ENCODE measurements at places on chromosomes 6 and 20.

DNA sequence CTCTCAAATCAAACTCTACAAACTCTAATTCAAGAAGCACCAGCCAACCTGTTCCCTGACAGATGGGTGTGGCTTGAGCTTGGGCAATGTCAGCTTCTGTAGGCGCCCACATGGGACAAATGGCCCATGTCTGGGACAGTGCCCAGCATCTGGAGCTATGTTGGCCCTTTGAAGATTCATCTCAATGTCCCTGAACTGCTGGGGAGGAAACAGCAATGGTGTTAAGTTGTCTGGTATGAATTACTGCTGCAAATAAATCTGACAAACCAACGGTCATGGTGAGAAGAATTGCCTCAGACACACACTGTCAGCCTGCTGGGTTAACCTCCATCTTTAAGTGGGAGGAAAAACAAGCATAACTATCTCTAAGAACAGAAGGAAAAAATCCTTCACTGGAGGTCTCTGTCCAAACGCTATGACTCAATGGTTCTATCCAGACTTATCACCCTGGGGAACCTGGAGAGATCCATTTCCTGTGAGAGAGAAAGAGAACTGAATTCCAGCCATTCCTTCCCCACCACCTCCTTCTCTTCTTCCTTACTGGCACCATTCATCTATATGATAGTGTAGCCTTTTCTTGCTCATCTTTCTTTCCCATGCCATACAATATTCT lies 274.9 kb downstream of the CDH26 start:
- DNase-seq: no peak

DNA sequence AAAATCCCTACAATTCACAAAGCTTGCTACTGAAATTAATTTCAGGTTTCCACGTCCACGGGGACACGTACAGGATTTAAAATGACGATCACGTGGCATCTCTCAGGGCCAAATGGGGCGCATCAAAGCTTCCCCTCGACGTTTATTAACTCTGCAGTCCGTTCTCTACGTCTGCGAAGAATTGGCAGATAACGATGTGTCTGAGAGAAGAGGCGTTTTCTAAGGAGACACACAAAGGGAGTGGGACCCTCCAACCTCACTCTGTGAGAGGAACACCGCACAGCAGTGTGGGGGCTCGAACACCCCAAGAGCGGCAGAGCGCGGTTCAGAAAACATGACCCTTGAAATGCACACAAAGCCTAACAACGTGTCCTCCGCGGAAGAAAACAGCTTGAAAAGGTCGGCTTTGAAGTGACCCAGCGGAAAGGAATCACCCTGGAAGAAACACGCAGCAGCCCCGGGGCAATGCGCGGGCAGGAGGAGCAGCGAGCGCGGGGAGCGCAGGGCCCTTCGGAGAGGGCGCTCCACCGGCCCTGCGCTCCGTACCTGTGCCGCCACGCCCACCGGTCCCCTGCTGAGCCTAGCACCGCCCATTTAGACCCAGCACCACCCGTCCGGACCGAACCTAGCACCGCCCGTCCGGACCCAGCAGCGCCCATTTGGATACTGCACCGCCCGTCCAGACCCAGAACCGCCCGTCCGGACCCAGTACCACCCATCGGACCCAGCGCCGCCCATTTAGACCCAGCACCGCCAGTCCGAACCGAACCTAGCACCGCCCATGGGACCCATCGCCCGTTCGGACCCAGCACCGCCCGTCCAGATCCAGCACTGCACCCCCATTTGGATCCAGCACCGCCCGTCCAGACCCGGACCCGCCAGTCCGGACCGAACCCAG lies 1.1 kb upstream of the AFDN start:
- no peak for DNase-seq

DNA sequence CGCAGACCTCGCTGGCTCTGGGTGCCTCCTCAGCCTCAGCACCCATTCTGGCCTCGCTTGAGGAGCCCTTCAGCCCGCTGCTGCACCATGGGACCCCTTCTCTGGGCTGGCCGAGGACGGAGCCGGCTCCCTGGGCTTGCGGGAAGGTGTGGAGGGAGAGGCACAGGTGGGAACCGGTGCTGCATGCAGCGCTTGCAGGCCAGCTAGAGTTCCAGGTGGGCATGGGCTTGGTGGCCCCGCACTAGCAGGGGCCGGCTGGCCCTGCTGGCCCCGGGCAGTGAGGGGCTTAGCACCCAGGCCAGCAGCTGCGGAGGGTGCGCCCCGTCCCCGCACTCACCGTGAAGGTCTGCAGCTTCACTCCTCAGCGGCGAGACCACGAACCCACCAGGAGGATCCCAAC lies 30.4 kb downstream of the DEFB114 start:
- DNase-seq: no peak

DNA sequence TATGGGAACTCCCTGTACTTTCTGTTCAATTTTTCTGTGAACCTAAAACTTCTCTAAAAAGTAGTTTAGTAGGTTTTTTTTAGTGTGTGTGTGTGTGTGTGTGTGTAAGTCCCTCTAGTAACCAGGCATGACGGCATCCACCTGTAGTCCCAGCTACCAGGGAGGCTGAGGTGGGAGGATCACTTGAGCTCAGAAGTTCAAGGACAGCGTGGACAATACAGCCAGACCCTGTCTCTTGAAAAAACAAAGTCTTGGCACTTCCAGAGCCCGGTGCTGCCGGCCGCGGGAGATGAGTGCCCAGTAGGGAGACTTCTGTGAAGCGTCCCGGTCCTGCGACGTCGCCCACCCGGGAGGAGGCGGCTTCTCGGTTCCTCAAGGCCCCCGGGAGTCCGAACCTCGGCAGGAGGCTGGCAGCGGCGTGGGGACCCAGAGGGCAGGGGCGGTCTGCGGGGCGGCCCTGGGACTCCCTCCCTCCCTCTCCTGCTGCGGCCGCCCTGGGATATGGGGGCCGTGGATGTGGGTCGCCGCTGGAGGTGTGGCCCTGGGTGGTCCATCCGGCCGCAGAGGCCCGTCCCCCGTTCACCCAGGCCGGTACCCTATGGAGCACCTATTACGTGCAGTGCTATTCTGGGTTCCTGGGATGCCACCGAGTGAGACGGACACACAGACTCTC lies 78.0 kb upstream of the SIRPG start:
- no peak for DNase-seq

GRCh38 chr6:119535332-119535731 lies 185.8 kb upstream of the MAN1A1 start:
- DNase-seq: no peak

DNA sequence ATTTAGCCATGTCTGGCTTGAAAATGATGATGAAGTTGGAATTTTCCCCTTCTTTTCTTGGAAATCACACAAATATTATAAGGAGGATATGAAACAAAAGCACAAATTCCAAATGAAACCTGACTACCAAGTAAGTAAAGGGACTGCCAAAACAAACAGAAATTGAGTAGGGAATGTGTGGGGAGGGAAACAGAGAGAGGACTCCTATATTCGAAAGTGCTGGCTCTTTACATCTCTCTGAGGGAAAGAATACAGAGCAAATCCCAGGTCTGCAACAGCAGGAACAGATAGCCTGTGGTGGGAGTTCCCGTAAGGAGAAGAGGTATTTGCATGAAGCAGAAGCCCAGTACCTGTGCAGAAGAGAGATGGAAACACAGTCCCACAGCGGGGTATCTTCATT lies 583.7 kb downstream of the EPM2A start:
- no peak for DNase-seq

- no peak for DNase-seq
These were observed 2.4 kb downstream of the DSP start for GRCh38 chr6:7543789-7544424.

GRCh38 chr20:13297147-13297899 lies 76.2 kb downstream of the ISM1 start:
- no peak for DNase-seq

- DNase-seq: no peak
These were observed 59.8 kb downstream of the DOP1A start for GRCh38 chr6:83127258-83127657.

DNA sequence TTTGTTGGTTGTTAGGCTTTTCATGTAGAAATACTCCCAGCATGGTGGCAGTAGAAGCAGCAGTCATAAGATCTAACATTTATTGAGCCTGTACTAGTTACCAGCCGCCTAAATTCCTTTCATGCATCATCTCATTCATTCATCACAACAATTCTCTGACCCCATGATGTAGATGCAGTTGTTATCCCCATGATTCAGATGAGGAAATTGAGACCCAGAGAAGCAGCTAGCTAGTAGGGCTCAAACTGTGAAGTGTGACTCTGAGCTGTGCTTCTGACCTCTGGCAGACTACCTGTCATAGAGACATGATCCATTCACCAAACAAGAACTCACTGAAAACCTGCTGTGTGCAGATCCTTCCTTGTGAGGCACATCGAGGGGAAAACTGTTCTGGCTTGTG lies 16.9 kb downstream of the RREB1 start:
- no peak for DNase-seq

- no peak for DNase-seq
These were observed 652.3 kb upstream of the FLRT3 start for GRCh38 chr20:14989535-14990290.

DNA sequence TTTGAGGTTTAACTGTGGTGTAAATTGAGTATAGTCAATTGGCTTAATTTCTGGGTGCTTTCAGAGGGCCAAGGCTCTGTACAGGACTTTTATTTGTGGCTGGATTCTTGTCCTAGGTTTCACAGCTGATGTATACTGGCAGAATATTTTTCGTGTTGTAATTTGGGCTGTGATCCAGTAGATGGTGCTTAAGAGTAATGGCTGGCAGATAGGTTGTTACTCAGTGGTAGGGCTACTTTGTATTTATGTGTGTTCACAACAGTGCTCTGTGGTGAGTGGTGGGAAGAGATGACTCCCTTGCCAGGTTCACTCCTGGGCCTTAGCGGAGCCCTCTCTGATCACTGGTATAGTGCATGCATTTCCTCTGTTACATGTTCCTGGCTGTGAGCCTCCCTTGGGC lies 34.5 kb upstream of the FERMT1 start:
- DNase-seq: no peak

- DNase-seq: no peak
These were observed 32.0 kb upstream of the SMIM28 start for GRCh38 chr6:138345565-138346285.

GRCh38 chr6:30364591-30364990 lies 19.6 kb downstream of the RPP21 start:
- no peak for DNase-seq

DNA sequence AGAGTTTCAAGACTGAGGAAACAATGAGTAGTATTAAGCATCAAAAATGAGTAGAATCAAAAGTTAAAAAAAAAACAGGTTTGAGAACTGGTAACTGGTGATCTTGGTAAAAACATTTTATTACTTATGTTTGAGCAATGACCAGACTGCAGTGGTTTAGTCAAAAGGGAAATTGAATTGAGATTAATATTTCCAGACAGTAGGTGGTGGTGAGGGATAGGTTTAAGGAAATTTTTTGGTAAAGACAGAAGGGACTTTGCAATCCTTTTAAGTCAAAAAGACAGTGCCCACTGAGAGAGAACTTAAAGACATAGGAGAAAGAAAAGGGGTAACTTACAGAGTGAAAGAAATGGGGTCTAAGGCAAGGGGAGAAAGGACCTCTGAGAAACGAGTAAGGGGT lies 156.9 kb downstream of the ASCC3 start:
- DNase-seq: no peak

DNA sequence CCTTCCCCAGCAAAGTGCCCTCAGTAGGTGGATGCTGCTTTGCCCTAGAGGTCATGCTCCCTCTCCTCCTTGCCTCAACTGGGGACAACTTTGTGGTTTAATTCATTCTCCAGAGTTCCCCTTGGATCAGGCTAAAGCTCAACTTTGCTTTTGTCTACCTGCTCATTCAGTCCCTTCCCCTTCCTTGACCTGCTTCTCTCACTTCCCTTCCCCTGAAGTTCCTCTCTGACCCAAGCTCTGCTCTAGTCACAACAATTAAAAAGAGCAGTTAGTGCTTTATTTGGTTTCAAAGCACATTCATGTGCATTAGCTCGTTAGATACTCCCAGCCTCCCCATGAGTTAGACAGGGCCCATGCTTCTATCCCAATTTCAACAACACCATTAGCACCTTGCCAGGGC lies 71.3 kb downstream of the DZANK1 start:
- DNase-seq: no peak

DNA sequence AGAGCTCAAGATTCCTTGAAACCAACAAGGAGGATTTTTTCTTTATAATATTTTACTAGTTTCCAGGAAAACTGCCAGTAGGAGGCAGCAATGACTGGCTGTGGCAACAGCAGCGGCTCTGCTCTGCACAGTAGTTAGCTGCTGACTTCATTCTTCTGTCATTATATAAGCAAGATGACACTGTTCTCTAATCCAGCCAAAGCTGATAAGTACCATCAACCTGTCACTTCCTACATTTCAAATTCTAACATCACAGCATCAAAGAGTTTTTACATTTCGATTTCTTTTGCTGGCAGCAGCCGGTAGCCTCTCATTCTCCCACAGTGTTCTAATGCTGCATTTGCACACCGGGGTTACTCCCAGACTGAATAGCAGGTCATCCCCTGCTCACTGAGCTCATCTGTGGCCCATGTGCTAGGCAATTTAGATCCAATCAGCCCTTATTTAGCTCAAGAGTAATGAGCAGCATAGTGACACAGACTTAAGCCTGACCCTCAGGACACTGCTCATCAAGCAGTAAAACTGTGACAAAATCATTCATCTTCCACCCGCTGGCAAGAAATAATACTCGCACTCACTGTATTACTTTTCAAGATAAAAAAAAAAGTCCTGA lies 67.8 kb downstream of the MMS22L start:
- DNase-seq: no peak

DNA sequence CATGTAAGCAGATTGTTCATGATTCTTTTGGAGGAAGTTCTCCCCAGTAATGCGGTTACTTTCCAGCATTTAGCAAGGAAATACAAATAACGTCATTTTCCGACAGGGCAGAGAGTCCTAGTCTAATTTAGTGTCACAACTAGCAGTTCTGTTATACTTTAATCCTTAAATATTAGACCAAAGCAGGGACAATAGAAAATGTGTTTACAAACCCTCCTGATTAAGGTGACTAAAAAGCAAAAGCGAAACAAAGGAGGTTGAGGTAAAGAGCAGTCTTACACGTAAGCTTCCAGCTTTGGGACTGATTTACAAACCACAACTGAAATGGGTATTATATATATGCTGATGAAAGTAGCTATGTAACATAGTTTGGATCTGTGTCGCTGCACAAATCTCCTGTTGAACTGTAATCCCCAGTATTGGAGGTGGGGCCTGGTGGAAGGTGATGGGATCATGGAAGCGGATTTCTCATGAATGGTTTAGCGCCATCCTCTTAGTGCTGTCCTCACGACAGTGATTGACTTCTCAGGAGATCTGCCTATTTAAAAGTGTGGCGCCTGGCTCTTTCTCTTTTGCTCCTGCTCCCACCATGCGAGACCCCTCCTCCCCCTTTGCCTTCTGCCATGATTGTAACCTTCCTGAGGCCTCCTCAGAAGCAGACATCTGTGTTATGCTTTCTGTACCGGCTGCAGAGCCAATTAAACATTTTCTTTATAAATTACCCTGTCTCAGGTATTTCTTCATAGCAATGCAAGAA lies 81.9 kb downstream of the PLCB1 start:
- DNase-seq: no peak

GRCh38 chr6:12324099-12324498 lies 33.9 kb downstream of the EDN1 start:
- no peak for DNase-seq

DNA sequence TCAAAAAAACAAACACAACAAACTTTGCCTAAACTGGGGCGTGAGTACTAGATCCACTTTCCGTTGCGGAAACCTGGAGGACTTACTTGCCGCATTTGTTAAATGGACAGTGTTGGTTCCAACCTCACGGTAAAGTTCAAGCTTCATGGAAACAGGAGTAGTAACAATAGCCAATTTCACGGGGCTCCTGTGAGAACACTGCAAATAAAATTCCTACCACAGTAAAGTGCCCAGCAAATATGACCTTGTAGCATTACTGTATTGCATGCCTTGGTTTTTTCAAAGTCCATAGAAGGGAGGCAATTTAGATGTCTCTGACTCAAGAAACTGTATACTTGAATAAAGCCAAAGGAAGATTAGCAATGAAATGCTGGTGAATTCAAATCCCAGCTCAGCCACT lies 3.6 kb upstream of the CYP24A1 start:
- no peak for DNase-seq
